ENCODE measurements at places on chromosomes 12 and 14.

GRCh38 chr14:72925815-72926291, 411 bp upstream of the DCAF4 start:
- DNase-seq = no peak

- DNase-seq = no peak
Observed at GRCh38 chr12:77256956-77257355, 191.6 kb upstream of the E2F7 start.

- DNase-seq = peak; percentile 41
Observed at GRCh38 chr12:76878099-76878898, 520 bp downstream of the CSRP2 start.

GRCh38 chr12:18146363-18146762, 56.4 kb upstream of the RERGL start:
- no peak for DNase-seq

- no peak for DNase-seq
Observed at GRCh38 chr14:92314182-92314581, 8.8 kb upstream of the SLC24A4 start.

DNA sequence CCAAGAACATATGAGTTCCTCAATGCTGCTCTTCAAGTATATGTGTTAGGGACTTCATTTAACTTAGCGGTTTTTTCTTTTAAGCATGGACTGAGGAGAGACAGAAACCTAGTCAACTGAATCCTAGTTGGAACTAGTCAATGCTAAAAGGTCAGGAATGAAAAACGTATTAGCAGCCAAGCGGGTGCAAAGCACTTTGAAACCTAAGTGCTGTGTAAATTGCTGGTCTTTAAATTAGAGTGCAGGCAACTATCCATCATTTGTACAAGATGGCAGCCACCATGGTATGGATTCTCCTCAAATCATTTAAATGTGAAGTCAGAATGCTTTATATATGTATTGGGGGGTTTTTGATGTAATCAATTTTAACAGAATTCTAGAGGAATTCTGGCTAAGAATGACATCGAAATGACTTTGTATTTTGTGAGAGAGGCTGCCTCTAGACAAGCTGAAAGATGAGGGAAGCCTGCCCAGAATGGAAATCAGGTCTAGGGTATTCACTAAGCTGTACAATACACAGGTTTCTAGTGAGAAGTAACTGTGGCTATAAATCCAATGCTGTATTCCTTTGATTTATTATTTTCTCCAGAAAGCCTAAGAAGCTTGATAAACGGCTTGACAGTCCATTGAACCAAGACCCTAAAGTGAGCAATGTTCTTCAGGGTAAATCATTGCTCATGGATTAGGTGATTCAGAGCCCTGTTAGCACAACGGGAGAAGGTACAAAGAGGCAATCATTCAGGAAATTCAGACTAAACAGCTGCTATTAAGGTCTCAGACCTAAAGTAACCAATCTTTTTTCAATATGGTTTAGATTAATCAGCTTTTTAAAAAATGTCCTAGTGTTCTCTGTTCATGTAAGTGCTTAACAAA, 198.8 kb downstream of the ANO2 start:
- no peak for DNase-seq

- DNase-seq = no peak
Observed at GRCh38 chr12:24039113-24039525, 89.6 kb upstream of the SOX5 start.

DNA sequence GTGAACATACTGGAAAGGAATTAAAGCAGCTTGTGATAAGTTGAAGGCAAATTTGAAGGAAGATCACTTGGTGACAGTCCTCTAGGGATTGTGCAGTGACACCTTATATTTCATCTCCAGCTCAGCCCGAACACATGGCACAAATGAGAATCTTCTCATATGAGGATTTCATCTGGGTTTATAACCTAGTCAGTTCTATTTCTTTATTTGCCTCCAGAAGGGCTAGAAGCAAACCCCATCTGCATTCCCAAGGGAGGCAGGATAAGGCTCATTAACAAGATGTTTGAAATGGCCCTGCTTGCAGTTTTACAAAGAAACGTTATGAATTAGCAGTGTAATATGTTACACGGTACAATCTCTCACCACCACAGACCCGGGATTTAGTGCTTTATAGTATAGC, 90.7 kb upstream of the KRR1 start:
- DNase-seq = no peak

DNA sequence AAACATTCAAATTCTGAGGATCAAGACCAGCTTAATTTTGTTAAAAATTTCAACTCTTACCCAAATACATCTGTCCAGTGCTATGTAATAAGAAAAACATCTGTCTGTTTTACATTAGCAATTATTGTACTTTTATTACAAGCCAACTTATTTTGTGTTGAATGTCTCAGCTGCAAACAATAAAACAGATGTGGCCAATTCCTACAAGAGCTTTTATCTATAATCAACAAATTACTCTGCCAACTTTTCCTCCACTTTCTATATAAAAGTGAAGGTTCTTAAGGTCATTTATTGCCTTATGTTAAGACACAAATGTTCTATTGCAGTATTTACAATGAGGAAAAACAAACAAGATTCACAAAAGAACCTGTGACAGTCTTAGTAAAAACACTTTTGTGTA, 72.7 kb downstream of the NOVA1 start:
- DNase-seq = no peak

- peak; percentile 23 for DNase-seq
Observed at GRCh38 chr12:26119391-26119989, 5.3 kb downstream of the BHLHE41 start.

GRCh38 chr12:42589465-42590329, at the start of gene PRICKLE1:
PRICKLE1 (minus strand) TSS chr12:42589746; CDS start chr12:42472516, 117,230 bp downstream.
- DNase-seq = peak; percentile 74

DNA sequence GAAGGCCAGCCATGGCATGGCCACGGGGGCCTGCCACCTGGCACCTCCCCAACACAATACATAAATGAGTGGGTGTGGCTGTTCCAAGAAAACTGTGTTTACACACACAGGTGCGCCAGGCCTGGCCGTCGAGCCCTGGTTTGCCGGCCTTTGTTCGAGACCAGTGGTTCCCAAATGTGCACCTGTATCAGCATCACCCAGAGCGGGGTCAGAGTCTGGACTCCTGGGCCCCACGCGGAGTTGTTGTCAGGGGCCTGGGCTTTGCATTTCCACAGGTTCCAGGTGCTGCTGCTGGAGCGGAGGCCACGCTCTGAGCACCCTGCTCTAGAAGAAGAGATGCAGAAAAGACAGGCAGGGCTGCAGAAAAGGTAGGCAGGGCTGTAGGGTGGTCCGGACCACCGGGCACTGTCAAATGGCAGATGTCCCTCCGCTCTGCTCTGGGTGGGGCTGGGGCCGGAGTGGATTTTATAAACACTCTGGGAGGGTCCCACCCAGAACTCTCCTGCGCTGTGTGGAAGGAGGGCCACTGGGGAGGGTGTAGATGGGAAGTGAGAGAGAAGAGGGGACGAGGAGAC, 4.2 kb upstream of the ASPG start:
- no peak for DNase-seq

DNA sequence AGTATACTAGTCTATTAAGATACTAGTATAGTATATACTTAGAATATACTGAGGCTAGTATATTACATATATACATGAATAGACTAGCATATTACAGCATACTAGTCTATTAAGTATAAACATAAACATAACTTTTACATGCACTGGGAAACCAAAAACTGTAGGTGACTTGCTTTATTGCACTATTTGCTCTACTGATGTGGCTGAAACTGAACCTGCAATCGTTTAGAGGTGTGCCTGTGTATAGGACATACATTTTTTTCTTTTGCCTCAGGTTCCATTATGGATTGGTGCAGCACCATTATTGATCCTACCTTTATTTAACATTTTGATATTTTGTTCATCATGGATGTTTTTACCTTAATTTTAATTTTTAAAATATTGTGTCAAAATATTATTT, 143.2 kb upstream of the RGS6 start:
- no peak for DNase-seq

- DNase-seq = no peak
Observed at GRCh38 chr14:105198588-105198987, 17.5 kb upstream of the NUDT14 start.

DNA sequence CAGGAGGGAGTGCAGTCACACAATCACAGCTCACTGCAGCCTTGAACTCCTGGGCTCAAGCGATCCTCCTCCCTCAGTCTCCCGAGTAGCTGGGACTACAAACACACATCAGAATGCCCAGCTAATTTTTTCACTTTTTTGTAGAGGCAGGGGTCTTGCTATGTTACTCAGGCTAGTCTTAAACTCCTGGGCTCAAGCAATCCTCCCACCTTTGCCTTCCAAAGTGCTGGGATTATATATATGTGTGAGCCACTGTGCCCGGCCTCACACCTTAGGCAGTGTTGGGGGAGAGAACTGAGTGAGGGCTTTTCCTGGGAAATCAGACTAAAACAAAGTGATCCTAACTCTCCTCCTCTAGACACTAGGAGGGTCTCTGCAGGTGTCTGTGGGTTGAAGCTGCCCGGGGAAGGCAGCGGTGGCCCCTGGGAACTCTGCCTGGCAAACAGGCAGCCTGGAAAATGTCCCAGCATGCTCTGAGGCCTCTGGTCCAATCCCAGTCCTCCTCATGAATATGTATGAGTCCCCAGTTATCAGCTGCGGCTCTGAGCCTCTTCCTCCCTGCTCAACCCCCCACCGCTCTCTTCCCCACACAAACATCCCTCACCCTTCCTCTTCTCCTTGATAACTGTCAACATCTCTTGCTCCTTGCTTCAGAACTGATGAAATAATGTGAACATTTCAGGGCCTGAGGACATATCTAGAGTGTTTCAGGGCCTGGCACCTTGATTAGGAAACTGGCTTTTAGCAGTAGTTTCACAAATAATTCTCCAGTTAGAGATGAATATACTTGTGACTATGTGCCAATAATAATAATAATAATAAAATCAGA, 7.9 kb upstream of the NAA25 start:
- peak; percentile 84 for DNase-seq

GRCh38 chr14:65045709-65046108, 56.6 kb downstream of the MAX start:
- DNase-seq = no peak

- DNase-seq = no peak
Observed at GRCh38 chr12:122141911-122142725, 31.9 kb downstream of the IL31 start.

- no peak for DNase-seq
Observed at GRCh38 chr14:71395636-71396035, 488.4 kb downstream of the PCNX1 start.

GRCh38 chr12:51942501-51943000, 8.9 kb upstream of the ACVR1B start:
- no peak for DNase-seq

- no peak for DNase-seq
Observed at GRCh38 chr12:68776976-68777610, 30.9 kb upstream of the MDM2 start.

DNA sequence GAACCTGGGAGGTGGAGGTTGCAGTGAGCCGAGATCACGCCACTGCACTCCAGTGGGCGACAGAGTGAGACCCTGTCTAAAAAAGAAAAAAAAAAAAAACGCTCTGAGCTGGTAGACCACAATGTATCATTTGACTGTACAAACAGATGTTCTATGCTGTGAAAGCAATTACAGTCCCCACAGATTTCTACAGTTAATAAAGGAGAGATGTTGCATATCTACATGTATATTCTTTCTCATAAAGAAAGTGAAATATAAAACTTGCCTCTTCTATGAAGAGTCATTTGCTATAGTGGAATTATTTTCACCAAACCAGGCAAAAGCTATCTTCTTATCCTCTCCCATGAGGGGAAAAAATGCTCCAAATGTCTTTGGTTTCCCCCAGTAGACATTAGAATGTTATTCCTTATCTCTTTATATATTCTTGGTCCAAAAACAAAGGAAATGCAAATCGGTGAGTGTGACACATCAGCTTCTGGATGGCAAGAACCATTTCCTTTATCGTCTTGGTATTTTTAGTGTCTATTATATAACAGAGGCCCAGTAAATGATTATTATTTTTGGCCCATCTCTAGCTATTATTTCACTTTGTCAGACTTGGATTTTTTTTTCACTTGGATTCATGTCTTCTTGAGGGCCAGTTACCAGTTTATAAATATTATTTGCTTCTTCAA, 230.4 kb downstream of the SSPN start:
- DNase-seq = no peak

DNA sequence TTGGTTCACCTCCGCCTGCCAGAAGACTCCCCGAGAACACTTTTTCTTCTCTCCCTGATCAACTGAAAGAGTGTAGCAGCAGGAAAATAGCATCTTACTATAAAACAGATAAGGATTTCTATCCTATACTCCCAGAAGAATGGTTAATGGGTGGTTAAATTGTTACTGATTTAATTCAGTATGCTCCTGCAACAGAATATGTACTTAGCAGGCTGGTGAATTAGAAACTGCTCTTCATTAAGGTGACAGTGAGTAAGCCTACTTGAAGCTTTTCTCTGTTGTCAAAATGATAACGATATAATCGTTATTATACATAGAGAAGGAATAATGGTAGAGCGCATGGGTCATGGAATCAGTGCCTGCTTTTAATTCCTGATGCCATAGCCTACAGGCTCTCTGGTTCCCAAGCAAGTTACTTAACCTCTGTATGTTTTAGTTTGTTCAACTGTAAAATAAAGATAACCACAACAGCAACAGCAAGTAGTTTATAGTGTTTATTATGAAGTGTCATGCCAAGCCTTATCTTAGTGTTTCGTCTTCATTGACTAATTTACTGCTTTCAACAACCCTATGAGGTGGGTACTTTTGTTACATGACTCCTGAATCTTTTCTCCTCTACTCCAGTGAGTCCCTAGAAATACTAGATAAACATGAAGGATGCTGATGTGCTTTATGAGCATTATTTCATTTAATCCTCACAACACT, 392.6 kb downstream of the CCDC91 start:
- DNase-seq = peak; percentile 28

GRCh38 chr14:26067786-26068459, 529.9 kb downstream of the NOVA1 start:
- DNase-seq = no peak

- peak; percentile 85 for DNase-seq
Observed at GRCh38 chr14:105527826-105528585, 1.6 kb downstream of the TMEM121 start.

DNA sequence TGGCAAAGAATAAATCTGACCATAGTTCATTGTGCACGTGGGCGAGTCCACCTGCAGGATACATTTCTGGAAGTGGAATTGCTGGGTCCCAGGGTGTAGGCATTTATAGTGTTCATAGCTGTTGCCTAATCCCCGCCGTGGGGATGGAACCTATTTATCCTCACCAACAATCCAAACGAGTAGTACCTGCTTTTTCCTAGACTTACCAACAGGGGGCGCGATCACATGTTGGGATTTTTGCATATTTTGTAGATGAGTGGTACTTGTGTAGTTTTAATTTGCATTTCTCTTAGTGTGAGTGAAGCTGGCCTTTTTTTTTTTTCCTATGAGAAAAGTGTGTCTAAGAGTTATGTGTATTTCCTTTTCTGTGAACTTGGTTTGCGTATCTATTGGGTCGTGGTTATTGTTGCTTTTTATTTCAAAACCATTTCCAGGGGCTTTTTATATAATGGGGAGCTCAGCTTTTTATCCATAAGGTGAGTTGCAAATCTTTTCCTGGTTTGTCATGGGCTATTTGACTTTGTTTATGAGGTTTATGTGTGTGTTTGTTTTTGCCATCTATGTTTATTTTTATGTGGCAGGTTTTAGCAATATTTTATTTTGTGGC, 67.2 kb downstream of the CCDC92 start:
- DNase-seq = peak; percentile 56

- no peak for DNase-seq
Observed at GRCh38 chr14:99674064-99674650, 9.9 kb upstream of the CYP46A1 start.
